ENCODE measurements at places on chromosomes 12 and 14.
A peak's percentile ranks its signal among the peaks of the same experiment; 100 is the strongest.

DNA sequence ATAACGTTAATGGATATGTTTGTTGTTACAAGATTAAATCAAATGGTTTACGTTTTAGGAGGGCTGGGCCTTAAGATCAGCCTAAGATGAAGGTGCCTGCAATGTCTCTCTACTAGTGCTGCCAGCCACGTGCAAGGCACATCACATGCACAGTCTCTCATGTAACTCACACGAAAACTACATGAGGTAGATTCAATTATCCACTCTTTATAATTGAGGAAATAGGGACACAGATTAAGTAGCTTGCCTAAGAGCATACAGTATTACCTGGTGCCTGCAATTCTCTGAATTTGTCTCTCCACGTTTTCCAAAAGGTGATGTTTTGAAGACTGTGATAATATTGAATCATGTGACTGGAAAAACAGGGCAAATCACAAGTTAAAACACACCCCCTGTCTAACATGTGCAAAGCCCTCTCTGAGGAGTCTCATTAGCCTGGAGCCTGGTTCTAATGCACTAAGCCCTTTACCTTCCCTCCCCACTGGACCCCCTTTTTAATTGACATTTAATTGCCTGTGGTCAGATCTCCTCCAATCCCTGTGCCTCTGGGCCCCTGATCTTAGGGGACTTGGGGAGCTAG is 14.6 kb upstream of the ATP2A2 start:
- DNase-seq: peak; percentile 57

- DNase-seq: no peak
Observed at GRCh38 chr12:17971850-17972249, 118.1 kb downstream of the RERGL start.

- DNase-seq: no peak
Observed at GRCh38 chr12:122389677-122390076, 32.8 kb downstream of the CLIP1 start.

- no peak for DNase-seq
Observed at GRCh38 chr12:27711317-27711682, 668 bp downstream of the MRPS35 start.

DNA sequence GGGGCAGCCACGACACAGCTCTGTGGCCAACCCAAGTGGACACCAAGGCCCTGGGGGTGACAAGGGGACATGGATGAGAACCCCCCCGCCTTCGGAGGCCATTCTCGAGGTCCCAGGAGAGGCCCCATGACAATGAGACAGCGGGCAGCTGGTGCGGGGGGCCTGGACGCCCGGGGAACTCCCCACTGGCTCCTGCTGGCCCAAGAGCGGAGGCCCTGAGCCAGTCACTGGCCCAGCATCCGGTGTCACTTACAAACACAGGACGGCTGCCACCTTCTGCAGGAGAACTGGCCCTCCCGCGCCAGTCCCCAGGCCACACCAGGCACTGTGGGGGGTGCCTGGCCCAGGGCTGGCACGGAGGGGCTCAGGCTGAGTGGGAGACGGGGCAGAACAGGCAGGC is 51.4 kb downstream of the NCOR2 start:
- DNase-seq: no peak

- no peak for DNase-seq
Observed at GRCh38 chr14:106691601-106692291, 1165.4 kb downstream of the TMEM121 start.

DNA sequence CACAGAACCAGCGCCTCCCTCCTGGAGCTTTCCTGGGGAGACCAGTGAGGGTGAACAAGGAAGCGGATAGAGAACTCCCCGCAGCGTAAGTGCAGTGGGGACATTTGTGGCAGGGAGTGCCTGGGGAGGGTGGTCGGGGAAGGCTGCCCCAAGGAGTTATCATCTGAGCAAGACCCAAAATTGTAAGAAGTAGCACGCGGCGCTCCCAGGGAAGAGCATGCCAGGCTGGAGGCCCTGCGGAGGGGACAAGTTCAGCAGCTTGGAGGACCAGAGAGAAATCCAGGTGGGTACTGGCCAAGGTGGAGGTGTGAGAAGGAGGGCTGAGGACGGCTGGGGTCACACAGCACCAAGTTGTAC is 46.2 kb upstream of the RIMBP2 start:
- no peak for DNase-seq

- no peak for DNase-seq
Observed at GRCh38 chr14:95523051-95523814, 6.8 kb upstream of the SYNE3 start.

DNA sequence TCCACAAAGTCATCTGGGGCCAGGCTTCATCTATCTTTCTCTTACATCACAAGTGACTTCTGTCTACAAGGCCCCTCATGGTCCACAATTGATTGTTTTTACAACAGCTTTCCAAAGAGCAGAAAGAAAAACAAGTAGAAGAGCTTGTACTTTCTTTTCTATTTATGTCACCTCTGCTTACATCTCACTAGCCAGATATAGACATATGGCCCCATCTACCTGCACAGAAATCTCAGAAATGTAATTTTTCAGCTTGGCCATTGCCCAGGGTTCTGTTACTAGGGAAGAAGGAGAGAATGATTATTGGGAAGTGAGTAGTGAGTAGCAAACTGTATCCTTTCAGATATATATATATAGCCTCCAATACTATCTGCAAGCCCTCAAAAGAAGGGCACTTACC is 210.5 kb upstream of the PLEKHG7 start:
- no peak for DNase-seq

GRCh38 chr14:62234849-62235248 is 472.6 kb downstream of the SNAPC1 start:
- DNase-seq: no peak

- no peak for DNase-seq
Observed at GRCh38 chr14:102222009-102222575, 82.4 kb downstream of the WDR20 start.

- DNase-seq: no peak
Observed at GRCh38 chr12:67958187-67958586, 31.1 kb upstream of the IFNG-AS1 start.

- no peak for DNase-seq
Observed at GRCh38 chr14:90544566-90544965, 147.7 kb downstream of the CALM1 start.

- DNase-seq: no peak
Observed at GRCh38 chr12:88122666-88123065, 19.2 kb downstream of the CEP290 start.

DNA sequence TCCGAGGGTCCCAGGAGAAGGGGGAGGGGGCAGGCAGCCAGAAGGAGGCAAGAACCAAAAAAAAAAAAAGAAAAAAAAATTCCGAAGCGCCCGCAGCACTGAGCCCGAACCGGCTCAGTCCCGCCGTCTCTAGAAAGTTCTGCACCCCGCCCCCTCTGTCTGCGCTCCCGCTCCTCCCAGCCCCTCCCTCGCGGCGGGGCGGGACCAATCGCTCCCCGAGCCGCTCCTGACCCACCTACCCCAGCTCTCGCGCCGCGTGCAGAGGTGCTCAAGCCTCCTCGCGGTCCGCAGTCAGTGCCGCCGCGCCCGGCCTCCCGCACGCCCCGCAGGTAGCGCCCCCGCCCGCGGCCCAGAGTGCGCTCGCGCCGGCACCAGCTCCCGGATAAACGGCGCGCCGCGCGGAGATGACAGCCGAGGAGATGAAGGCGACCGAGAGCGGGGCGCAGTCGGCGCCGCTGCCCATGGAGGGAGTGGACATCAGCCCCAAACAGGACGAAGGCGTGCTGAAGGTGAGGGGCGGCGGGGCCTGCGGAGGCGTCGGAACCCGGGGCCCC is at the start of gene FKBP4:
Gene FKBP4, plus strand, starts transcription at position 235 of the 554 bp plus-strand sequence. Its CDS starts 170 bp downstream, at position 405.
- DNase-seq: peak; percentile 68

- no peak for DNase-seq
Observed at GRCh38 chr14:94979891-94980290, 177.4 kb downstream of the DICER1 start.

- no peak for DNase-seq
Observed at GRCh38 chr14:90446405-90446804, 49.6 kb downstream of the CALM1 start.

GRCh38 chr12:4996714-4997113 is 47.0 kb upstream of the KCNA5 start:
- DNase-seq: no peak

DNA sequence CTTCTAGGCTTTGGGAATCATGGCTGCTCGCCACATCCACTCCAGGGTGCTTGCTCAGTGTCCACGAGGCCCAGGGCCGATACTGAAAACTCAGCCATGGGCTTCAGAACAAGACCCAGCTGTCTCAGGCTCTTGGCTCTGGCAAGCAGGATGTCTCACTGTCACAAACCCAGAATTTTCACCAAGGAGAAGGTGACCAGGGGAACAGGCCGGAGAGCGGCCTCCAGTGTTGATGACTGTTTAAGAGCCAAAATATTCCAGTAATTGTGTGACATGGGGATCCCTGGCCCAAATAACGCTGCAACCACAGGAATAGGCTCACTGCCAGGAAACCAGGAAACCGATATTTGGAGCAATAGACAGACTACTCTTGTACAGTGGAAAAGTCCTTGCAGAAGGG is 9.8 kb upstream of the SERPINA5 start:
- no peak for DNase-seq

DNA sequence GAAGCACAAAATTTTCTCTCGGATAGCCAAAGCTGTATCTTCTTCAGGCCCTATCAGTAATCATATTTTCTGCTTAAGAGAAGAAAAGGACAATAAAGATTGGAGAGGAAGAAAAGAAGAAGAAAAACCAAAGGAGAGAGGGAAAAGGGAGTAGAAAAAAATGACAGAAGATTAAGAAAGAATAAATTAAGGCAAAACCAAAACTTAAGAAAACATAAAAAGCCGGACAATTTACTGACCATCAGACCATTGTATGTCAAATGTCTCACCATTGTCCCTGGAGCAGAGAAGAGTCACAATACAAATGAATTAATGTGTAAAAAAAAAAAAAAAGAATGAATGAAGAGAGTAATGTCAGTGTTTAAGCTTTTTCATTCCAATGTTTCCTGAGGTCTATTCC is 1274.8 kb downstream of the FSCB start:
- no peak for DNase-seq

DNA sequence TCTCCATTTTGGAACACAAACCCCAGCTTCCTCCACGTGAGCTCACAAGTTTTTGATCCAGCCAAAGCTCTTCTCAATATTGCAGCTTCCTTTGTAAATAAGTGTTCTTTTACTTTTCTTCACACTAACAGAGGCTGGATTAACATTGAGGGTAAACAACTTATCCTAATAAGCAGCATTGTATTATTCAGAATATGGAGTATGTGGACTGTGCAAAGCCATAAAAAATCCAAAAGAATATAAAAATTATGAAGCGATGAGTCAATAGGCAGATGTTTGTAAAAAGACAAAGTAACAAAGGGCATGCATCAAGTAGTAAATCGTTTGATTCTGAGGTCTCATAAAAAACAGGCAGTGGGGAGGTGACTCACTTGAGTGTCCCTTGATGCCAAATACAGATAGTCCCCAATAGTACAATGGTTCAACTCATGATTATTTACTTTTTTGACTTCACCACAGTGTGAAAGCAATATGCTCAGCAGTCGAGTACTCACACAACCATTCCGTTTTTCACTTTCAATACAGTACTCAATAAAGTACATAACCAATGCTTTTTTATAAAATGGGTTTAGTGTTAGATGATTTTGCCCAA is 23.1 kb upstream of the KCNK10 start:
- DNase-seq: no peak

- DNase-seq: no peak
Observed at GRCh38 chr12:31033681-31034080, 40.0 kb upstream of the DDX11 start.

GRCh38 chr12:124804011-124804621 is 59.5 kb downstream of the SCARB1 start:
- no peak for DNase-seq

- no peak for DNase-seq
Observed at GRCh38 chr14:76191297-76191696, 39.6 kb downstream of the GPATCH2L start.

DNA sequence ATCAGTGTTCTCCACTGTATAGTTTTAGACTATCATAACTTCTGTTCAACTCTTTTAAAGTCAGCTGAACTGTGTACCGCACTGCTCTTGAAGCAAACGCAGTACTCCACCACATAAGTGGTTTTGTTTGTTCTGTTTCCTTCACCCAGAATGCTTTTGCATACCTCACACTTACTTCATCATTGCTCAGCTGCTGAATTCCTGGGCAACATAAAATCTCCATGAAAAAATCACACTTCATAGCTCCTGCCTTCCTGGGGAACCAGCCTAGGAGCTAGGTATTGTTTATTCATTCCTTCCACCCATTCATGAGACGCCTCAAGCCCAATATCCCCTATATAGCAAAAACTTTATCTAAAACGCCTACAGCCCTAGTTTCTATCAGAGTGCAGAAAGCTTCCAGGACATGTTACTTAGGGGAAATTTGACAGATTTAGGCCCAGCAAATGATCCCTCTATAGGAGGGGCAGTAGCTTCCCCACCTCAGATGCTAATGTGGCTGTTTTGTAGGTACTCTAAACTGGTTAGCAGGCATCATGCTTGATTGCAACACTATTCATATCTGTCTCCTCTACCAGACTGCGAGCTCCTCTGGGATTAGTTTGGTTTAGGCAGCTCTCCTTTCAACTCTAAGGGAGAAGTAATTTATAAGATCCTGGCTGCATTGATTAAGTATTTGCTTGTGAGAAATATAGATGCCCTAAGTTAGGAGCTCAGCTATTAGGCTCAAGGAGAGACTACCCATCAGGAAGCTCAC is 44.5 kb downstream of the LRRC9 start:
- no peak for DNase-seq

- no peak for DNase-seq
Observed at GRCh38 chr12:26734510-26735248, 98.3 kb downstream of the ITPR2 start.

- DNase-seq: no peak
Observed at GRCh38 chr12:128269181-128269591, 2.2 kb downstream of the TMEM132C start.

GRCh38 chr12:130669205-130669557 is 46.9 kb downstream of the RIMBP2 start:
- no peak for DNase-seq

GRCh38 chr14:33782923-33783322 is 168.0 kb downstream of the EGLN3 start:
- DNase-seq: peak; percentile 12

DNA sequence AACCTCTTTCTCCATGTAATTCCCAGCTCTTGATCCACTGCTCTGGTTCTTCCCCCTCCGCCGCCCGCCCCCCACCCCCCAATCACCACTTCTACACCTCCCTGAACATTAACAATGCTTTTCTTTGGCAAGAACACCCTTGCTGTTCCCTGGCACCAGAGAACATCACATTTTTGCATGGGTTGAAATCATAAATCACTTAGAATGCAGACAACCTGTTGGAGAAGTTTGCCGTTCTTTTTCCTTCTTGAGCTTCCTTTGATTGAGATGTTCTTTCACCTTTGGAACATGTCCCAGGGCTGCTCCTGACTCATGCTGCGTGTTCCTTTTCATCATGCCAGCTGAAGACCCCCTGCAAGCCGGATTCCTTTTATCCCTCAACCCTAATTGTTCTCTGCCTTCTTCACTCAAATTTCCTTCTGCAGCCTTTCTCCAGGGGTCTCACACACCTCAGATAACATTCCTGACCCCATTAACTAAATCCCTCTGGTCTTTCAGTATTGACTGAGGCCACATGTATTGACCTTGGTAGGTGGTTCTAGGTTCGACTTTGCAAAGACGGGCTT is 294.1 kb upstream of the TMPO start:
- no peak for DNase-seq

Data from COR-L47 (cell line).